ENCODE measurements at places on chromosomes 11 and 22. TPM values are rescaled to one million over a fixed set of nuclear protein-coding genes. Genes with fewer than 3 reads are reported as not detected.

The PHLDA2 gene
- 15.9 TPM for total RNA-seq

DNA sequence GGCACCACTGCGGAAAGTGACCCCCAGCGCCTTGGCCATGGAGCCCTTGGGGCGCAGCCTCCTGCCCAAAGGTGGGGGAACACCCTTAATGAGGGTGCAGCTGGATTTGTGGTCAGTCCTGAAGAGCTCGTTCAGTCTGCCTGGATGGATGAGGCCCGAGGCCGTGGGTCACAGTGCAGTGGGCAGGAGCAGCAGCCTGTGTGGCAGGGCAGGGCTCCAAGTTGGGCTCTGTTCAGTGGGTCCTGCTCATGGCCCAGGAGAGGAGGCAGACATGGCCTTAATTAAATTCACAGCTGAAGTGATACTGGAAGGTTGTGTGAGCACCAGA is 33.3 kb downstream of the FAM83F start:
- no peak for DNase-seq

DNA sequence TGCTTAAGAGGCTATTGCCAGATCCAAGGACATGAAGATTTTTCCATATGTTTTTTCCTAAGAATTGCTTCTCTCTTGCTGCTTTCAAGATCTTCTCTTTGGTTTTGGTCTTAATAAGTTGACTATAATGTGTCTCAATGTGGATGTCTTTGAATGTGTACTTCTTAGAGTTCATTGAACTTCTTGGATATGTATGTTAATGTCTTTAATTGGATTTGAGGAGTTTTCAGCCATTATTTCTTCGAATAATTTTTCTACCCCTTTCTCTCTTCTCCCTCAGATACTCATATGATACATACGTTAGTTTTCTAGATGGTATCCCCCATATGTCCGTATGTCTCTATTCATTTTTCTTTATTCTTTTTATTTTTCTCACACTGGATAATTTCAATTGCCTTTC is 13.2 kb downstream of the CABIN1 start:
- no peak for DNase-seq

- no peak for DNase-seq
Measured at GRCh38 chr11:122723576-122723975, 68.1 kb downstream of the UBASH3B start.

DNA sequence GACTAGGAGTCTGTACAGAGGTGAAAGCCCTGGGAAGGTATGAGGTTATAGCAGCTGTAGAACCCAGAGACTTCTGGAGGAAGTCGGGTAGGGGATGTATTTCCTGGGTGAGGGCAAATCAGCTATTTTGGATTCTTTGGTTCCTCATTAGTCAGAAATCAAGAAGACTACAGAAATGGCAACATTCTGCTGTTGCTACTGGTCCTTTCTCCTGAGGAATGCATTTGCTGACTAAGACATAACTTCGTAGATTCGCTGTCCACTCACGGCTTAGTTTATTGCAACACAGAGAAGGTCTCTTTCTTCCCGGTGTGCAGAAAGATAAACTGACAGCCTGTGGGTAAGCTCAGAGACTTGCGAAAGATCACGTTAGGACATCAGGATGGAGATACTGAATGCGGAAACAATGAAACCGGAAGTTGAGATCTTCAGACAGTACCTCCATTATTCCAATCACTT is 25.3 kb upstream of the SESN3 start:
- no peak for DNase-seq
